ENCODE measurements at places on chromosomes 11 and 22. TPM values are rescaled to one million over a fixed set of nuclear protein-coding genes. Genes with fewer than 3 reads are reported as not detected.

DNA sequence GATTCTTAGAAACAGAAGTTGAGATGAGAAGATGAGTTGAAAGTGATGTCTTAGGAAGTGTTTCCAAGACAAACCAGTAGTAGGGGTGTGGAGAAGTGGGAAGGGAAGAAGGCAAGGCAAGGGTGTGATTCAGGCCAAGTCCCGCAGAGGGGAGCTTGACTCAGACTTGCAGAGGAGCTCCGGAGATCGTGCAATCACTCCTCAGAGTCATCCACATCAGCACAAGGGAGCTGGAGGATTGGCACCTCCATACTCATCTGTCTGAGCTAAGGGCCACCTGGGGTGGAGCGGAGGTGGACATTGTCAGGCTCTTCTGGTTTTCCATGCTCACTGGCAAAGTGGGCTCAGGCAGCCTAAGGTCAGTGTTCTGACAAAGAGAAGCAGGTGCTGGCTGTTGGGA is 44.4 kb downstream of the CHRDL2 start:
- DNase-seq = no peak

- no peak for DNase-seq
These were observed 1339.8 kb downstream of the LRRC4C start for GRCh38 chr11:40119661-40120060.

- no peak for DNase-seq
These were observed 47.3 kb downstream of the NEU3 start for GRCh38 chr11:75035911-75036565.

GRCh38 chr11:18397921-18398320 is 3.6 kb downstream of the LDHA start:
- no peak for DNase-seq

- no peak for DNase-seq
These were observed 54.9 kb downstream of the ARHGAP8 start for GRCh38 chr22:44807232-44807631.

GRCh38 chr11:78223320-78223954 is 34.7 kb downstream of the USP35 start:
- no peak for DNase-seq

GRCh38 chr11:119627286-119627685 is 101.7 kb downstream of the NECTIN1 start:
- no peak for DNase-seq

Gene BRD1
- total RNA-seq = 22.7 TPM

Gene IPO7
- 195 TPM for total RNA-seq

Gene LIPT2
- 4.2 TPM for total RNA-seq

Gene VPREB1
- total RNA-seq = not detected

Gene PNPLA3
- total RNA-seq = 0.39 TPM

All from activated naive CD8-positive, alpha-beta T cell treated with anti-CD3 and anti-CD28 coated beads for 36 hours (primary cell).